ENCODE measurements at places on chromosomes 2 and 18.

DNA sequence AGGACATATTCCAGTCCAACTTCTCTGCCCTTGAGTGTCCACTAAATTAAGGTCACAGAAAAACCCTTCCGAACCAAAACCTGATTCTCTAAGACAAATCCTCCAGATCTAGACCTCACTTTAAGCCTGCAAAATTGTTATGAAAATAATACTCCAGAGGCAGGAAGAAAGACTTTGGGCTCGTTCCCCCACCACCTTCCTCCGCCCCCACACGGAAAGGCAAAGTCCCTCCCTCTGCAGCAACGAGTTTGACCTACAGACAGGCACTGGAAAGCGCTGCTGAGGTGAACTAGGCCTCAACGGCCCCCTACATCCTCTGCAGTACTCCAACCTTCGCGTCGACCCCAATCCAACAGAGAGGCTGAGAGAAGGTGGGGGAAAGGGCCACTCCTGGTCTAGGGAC is 808 bp downstream of the ATP5MC3 start:
- DNase-seq = peak; percentile 20

DNA sequence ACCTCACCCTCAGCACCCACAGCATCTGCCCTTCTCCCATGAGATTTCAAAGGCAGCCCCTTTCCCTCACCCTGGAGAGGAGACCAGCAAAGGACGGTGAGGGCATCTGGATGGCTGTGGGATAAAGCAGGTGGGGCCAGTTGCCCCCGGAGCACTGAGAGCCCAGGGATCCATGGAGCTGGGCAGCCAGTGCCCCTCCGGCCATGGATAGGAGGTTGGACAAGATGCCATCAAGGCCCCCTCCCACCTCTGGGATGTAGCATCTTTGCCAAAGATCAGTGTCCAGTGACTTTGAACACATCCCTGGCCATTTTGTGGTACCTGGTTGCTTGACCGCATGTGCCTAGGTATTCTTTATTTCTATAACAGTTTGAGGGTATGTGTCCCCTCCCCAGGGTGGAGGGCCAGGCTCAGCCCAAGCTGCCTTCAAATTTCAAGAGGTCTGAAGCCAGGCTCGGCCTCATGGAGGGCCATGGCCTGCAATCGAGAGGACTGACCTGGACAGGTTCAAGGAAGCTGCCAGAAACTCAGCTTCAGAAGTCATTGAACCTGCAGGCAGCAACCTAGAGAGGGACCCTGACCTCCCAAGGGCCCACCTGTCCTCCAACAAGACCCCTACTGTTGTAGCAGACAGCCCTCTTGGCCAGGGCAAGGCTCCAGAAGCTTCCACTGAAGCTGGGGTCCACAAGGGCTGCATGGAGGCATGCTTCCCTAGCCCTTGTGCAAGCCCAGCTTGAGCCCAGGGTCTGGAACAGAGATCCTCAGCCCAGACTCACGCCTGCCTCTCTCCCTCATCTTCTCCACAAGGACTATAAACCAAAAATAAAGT is 55.5 kb upstream of the BIN1 start:
- DNase-seq = no peak

DNA sequence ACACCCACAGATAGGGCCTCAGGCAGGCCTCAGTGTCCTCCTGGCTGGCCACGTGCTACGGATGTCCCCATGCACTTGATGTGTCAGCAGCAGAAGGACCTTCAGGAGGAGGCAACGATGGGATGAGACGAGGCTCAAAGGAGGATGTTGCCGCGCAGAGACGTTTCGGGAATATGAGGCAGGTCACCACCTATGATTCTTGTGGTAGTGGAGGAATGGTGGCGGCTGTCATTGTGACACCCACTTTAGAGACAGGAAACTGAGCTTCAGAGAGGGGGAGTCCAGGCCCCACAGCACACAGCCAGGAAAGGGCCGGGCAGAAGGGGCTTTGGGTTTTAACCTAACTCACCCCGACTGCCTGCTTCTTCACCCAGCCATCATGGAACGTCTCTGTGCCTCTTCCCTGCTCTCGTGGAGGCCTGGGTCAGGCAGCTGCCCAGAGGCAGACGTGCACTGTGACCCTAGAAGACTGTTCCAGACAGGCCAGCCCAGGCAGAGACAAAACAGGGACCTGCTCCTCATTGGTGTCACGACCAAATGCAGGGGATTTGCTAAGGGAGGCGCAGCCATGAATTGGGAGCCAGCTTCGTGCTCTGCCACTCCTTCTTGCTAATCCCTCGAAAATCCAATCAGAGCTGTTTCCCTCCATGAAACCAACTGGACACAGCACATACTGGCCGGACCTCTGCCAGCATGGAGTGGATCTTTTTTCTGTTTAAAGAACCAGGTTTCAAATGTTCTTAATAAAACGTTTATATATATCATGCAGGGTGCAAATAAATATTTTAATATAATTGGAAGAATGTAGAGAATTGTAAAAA is 169.2 kb downstream of the ASB1 start:
- DNase-seq = no peak

DNA sequence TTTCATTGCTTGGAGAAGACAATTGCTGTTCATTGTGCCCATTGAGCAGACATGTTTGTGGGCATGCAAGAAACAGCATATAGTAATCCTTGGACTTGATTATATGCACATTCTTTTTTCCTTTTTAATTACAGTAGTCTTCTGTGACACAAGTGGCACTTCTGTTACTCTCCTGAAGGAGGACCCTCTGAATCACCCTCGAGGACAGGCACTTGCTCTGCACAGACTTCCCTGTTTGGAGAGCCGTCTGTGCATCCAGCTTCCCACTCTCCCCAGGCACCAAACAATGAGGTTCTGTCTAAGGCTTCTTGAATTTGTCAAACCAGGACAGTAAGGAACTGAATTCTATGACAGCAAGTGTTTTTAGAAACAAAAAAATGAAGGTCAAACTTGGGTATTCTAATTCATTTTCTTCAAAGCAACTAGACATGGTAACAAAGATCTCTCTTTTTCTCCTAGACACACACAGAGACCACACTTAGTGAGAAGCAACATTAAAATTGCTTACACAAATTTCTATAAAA is 844.6 kb upstream of the ID2 start:
- DNase-seq = no peak

- no peak for DNase-seq
Observed at GRCh38 chr18:75871596-75871995, 444.1 kb upstream of the SMIM21 start.

- no peak for DNase-seq
Observed at GRCh38 chr18:23053776-23054457, 81.4 kb upstream of the CABLES1 start.

DNA sequence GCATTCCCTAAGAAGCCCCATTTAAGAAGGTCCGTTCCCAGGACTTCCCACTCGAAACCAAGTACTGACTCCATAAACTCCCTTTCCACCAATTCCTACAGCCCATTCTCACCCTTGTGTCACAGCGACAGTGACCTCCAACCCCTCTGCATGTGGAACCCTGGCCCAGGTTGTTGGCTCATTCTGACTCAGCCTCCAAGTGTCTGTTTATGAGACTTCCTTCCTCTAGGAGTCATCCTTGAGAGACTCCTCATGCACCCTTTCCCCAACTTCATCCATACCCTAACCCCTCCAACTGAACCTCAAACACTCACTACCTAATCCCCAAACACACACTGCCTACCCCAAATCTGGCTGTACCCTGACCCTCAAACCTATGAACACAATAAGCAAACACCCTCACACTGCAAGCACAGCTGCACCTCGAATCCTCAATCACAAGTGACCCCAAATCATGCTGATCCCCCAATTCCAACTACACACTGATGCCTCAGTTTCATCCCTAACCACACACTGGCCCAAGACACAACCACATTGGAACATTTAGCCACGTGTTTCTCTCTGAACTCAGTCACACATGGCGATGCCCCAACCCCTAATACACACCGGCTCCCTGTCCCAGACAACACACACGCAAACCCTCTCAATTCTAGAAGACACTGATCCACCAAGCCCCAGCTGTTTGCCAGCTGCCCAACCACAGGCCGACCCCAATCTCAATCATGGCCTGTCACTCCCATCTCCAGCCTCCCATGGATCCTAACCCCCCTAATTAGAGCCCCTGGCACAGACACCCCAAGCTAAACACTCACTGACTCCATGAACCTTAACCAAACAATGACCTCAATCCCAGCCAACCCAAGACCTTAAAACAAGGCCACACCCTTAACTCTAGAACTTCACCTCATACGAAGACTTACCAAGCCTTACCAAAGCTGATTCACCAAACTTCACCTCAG is 219.6 kb downstream of the CYP26B1 start:
- DNase-seq = no peak

DNA sequence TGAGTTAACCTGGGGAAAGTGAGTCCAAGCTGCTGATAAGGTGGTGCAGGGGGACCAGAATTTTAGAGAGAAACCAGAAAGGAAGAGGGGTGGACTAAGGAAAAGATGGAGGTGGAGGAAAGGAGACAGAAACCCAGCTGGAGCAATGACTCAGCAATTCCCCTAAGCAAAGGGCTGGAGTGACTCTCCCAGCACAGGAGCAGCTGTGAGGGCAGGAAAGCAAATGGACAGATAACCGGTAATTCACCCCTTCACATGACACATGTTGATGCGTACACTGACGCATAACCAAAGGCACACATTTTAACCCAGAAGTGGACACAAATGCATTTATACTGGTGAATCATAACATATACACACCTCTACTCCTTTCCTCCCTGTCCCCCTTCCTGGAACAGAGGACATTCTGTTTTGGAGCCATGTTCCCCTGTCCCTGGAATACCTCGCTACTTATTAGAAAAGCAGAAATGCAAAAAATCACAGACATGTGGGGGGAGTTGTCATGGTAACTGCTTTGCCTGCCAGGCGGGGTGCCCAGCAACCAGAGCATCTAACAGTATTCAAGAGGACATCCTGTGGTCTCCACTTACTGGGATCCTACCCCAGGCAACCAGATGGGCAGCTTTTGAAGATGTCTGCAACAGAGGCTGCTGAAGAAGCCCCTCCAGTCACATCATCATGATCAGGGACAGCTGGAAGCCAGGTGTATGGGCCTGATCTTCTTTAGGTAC is 4.7 kb downstream of the CDK5R2 start:
- no peak for DNase-seq

GRCh38 chr2:224223851-224224555 is 177.9 kb downstream of the FAM124B start:
- no peak for DNase-seq

DNA sequence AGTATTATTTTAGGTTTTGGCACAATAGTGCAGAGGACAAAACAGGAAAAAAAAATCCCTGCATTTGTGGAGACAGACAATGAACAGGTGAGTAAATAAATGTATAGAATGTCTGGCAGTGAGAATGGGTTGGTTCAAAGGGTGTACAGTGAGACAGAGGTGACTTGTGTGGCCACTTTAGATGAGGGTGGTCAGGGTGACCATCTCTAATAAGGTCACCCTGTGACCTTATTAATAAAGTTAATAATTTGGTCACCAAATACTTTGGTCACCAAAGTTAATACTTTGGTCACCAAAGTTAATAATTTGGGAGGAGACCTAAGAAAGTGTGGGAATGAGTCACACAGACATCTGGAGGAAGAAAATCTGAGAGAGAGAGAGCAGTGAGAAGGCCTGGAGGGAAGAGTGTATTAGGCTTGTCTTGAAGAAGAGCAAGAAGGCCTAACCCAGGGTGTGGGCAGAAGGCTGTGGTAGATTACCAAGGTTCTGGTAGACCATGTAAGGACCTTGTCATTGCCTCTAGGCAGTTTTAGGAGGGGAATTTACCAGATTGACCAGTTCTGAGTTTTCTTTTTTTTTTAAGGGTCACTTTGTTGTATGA is 1368.4 kb upstream of the CELF4 start:
- DNase-seq = no peak

DNA sequence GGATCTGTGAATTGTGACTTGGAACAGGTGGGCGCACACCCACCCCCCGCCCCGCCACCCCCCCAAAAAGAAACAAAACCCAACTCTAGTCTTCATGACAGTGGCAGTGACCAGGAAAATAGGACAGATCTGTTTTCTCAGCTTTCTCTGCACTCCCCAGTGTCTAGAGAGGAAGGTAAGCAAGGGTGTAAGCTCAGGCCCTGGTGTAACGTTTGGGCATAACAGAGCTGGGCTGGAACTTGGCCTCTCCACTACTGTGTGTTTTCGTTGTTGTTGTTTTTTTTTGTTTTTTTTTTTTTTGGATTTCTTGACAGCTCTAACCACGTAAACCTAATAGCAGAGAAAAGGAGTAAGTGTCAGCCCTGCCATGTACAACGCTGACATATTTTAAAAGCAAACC is 1160.8 kb downstream of the DPP10 start:
- no peak for DNase-seq

DNA sequence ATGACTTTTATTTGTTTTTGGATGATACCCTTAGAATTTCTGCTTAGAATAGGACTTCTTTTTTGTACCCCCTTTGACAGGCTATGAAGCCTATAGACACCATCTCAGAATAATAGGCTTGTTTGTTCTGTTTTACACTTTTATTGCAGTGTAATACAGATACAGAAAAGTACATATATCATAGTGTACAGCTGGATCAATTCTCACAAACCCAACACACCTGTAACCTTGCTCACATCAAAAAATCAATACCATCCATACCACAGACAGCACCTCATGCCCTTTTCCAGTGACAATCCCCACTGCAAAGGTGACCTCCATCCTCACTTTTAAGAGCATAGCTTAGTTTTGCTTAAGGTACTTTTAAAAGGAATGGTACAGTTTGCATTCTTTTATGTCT is 14.8 kb downstream of the EML6 start:
- no peak for DNase-seq

DNA sequence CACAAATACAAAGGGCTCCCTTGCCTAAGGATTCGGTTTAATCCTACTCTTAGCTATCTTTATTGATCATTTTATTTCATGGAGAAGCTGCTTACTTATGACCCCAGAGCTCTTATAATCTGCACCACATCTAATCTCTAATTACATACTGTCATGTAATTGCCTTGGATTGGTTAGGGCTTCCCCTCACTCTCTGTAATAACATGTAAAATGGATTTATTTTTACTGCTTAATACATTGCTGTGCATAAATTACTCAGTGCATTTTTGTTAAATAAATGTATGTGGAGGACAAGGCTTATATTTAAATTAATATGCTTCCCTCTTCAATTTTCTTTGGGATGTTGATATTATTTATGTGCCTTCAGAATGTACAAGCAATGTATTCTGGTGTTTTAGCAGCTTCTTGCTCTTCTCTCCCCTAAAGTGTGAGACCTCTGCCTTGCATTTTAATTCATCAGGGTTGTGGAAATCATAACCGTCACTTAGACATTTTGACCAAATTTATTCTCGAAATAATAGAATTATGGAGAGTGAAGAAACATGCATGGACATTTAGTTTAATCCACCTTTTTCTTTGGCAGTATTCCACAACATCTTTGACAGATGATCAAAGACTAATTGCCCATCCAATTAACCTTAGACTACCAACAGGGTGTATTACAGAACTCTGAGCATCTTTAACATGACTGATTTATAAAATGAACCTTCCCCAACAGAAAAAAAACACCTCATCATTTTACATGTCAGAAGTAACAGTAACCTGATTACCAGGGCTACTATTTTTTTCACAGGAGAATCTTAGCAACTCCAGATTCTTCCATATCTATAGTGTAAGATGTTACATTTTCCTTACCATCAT is 692.6 kb downstream of the LRRTM4 start:
- DNase-seq = no peak

DNA sequence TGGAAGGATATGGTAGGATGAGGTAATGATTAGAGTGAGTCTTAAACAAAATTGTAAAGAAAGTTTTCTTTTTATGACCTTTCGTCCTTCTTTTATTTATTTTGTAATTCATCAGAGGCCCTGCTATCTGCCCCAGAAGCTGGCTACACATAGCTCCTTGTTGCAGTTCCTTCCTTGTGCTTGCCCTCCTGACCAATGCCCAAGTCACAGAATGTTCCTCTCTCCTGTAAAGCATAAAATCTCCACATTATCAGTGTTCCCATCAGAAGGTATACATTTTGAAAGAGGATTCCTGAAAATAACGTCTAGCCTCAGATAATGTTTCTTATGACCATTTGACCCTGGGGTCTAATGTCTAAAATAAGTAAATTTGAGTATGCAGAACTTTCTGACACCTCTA is 78.3 kb downstream of the RND3 start:
- no peak for DNase-seq

Data from ovary (tissue), 10 donors.